ENCODE measurements at places on chromosomes 7 and 10. TPM values are rescaled to one million over a fixed set of nuclear protein-coding genes. Genes with fewer than 3 reads are reported as not detected.

DNA sequence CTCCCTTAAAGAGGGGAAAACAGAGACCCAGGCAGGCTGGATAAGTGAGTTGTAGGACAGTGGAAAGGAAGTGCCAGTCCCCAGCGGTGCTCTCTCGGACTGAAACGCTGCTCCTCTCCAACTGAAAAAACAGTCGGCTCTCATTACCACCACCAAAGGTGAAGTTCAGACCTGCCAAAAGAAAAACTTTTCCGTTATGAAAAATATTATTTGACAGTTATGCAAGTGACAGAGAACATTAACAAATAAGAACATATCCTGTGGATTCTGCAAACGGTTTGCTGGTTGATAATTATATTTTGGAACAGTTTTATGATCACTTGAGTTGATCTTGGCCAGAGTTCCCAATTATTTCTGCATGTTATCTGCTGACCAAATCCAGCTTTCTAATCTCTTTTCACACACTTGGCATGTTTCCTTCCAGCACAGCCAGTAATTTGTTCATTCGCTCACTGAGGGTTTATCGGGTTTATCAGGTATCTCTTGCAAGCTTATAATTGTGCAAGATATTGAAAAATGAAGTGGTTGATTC, 82.6 kb downstream of the PTPRE start:
- DNase-seq, result no peak

DNA sequence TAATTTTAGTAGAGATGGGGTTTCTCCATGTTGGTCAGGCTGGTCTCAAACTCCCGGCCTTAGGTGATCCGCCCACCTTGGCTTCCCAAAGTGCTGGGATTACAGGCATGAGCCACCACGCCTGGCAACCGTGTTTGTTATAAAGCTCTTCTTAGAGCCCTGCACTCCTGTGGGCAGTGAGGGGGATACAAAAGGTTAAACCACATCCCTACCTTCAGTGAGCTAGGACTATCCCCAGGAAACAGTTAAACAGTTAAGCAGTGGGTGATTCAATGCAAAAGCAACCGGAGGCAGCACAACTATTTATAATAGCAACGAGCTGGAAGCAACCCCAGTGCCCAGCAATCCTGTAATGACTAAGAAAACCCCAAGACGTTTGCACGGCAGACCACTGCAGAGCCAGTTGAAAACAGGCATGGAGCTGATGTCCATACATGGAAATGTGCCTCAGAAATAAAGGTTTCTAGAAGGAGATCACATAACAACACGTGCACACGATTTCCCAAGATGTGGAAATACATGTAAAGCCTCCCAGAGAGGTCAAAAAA, 107.2 kb upstream of the LYZL2 start:
- DNase-seq, result no peak

The DDC gene
- total RNA-seq, result not detected

GRCh38 chr7:44401692-44402091, 76.3 kb upstream of the CAMK2B start:
- no peak for DNase-seq

The COL26A1 gene
- 0.85 TPM for total RNA-seq

GRCh38 chr7:130345136-130345535, 520 bp downstream of the CPA5 start:
- DNase-seq, result no peak

DNA sequence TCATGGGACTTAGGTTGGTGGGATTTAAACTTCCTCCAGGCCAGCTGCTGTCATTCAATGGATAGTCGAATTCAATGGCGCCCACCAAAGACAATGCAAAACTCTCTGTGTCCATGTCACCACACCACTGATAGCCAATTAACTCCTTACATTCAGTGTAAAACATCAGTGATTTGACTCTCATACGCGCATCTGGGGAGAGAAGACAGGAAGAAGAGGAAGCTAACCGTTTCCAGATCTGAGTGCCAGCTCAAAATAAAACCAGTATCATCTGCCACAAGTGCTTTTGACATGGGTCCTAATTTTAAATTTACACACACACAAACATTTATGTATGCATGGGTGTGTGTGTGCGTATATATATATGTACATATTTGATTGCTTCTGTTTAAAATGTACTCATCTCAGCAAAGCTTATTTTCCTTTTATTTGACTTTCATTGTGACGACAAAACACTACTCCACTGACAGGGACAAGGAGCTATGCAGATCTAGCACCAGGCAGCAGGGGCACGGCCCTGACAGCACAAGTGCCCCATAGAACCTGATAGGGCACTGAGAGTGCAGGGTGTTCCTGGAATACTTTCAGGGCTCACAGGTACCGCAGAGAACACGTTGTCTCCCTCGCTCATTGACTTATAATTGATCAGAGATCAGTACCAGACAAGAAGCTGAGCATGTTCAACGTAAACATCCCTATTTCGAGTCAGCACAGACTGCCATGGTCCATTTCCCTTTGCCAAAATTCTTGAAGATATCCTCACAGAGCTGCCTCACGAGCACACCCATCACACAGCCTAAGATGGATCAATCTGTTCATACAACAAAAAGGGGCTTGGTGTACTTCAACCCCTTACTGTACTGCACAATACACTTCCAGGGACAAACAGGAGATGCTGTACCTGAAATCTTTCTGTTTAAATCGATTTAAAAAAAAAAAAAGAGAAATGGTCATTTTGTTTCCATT, 176.1 kb downstream of the COBL start:
- DNase-seq, result no peak

GRCh38 chr7:89994483-89994882, 159.8 kb upstream of the STEAP1 start:
- no peak for DNase-seq

GRCh38 chr10:17125206-17125893, 4.3 kb downstream of the CUBN start:
- peak; percentile 30 for DNase-seq
